Stimulated activated effector memory CD8-positive, alpha-beta T cell treated with anti-CD3 and anti-CD28 coated beads, Interleukin-12 subunit alpha, Interleukin-12 subunit beta, amount 100 ng/mL, for 72 hours (primary cell): ENCODE measurements at places on chromosomes 5 and 9.

- no peak for DNase-seq
Measured at GRCh38 chr5:92652756-92653155, 928.3 kb downstream of the NR2F1-AS1 start.

GRCh38 chr9:133995012-133995896 is 3.1 kb upstream of the VAV2 start:
- no peak for DNase-seq

GRCh38 chr5:24598956-24599355 is 45.8 kb downstream of the CDH10 start:
- no peak for DNase-seq

DNA sequence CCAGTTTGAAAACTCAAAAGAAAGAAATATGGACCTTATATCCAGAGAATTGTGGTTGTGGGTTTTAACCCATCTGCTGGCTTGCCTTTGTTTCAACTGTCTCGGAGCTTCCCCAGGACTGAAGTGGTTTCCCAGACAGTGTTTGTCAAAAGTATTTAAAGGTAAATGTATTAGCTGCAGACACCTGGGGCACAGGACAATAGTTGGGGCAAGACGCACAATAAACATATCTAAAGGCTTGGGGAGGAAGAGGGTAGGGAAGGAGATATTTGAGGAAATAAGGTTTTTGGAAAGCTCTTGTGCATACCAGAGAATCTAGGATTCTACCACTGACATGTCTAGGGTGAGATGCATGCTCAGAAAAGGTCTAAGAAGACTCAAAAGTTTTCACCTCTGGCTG is 99.0 kb downstream of the ADAMTS2 start:
- DNase-seq = no peak

GRCh38 chr5:34001241-34001841 is 6.5 kb downstream of the AMACR start:
- DNase-seq = no peak

- no peak for DNase-seq
Measured at GRCh38 chr5:120640778-120641177, 176.7 kb downstream of the PRR16 start.
